ENCODE measurements at places on chromosomes 2 and 18. TPM values are rescaled to one million over a fixed set of nuclear protein-coding genes. Genes with fewer than 3 reads are reported as not detected.

The KIF1A gene
- polyA plus RNA-seq: 11.0 TPM

The FER1L5 gene
- 0.07 TPM for polyA plus RNA-seq

The HOXD4 gene
- 27.0 TPM for polyA plus RNA-seq

- DNase-seq: no peak
These were observed 293.1 kb upstream of the ERBB4 start for GRCh38 chr2:212831671-212832199.

DNA sequence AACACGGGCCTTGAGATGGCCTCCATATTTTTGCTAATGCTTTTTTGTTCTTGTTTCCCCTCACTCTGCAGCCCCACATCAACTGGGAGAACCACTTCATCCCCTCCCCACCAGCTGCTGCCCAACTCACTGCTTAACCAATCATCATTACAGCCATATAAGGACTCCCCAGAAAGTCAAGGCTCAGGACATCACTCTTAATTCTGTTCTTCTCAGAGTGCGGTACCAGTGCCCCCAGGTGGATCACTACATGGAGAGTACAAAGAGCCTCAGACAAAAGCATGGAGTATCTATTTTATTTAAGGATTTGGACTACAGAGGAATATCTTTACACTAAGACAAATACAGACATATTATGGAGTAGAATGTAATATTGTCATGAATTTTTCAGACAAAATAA, 340.6 kb downstream of the PAX3 start:
- DNase-seq: no peak

DNA sequence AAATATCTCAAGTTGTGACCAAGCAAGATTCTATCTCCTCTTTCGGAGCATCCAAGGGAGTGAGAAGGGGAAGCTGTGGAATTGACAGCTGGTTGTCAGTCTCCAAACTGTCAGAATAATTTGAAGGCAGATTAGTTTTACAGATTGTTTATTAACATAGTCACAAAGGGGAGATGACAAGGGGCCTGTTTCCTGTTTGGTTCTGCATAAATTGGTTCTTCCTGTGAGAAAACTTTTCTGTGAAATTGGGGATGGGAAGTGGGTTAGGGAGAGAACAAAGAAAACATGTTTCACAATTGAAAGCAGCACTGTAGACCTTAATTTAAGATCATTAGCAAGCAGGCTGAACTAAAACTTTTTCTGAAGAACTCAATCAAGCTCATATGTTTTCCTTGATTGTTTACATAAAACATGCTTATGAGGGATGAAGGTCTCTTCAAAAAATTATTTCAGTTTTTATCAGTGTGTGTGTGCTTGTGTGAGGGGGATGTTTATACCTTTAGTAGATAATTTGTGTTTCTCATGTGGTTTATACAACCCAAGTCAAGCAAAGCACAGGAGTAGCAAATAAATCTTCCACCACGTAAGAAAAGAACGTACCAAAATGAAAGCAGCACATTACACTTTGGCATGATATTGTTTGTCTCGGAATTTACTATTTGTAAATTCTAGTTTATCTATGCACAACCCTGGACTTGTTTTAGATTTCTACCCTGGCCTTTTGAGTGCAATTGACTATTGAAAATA, 604.9 kb upstream of the CDH2 start:
- DNase-seq: no peak

- no peak for DNase-seq
These were observed 31.5 kb upstream of the NFE2L2 start for GRCh38 chr2:177296040-177296439.
